RWPE1 (cell line): ENCODE measurements at places on chromosomes 6 and 20.
A peak's percentile ranks its signal among the peaks of the same experiment; 100 is the strongest.

DNA sequence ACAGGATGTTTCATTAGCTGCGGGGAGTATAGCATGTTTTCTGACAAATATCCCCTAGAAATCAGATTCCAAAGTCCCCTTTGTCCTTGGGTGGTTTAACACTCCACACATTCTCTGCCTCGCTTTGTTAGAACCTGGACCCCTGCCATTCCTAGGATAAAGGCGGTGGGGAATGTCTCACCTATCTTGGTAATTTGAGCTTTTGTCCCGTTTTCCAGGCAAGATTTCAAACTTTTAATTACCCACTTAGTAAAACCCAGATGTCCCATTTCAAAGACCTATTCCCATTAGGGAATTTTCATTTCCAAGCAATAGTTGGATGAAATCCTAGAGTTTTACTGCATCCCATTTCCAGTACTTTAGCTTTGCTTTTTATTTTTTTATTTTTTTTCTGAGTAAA lies 501.0 kb upstream of the MAP3K7 start:
- DNase-seq = no peak

DNA sequence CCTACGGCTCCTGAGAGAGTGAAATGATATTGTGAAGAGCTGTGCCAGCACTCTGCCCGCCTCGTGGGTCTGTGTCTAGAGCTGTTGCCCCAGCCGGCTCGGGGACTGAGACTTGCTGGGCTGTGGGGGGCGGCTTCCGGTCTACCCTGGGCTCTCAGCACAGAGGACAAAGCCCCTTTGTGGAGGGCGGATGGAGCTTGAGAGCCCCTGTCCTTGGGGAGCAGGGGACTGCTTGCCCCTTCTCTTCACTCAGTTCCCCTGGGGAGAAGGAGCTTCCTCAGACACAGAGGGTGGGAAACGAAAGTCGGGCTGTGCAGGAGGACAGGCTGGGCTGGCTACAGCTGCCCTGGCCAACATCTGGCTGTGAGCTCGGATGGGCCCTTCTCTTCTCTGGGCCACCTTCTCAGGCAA lies 11.0 kb downstream of the SRC start:
- DNase-seq = no peak

- DNase-seq = no peak
These were observed 580.7 kb downstream of the LMBRD1 start for GRCh38 chr6:69216127-69216526.

- no peak for DNase-seq
These were observed 190.8 kb downstream of the MTFR2 start for GRCh38 chr6:136059308-136059707.

DNA sequence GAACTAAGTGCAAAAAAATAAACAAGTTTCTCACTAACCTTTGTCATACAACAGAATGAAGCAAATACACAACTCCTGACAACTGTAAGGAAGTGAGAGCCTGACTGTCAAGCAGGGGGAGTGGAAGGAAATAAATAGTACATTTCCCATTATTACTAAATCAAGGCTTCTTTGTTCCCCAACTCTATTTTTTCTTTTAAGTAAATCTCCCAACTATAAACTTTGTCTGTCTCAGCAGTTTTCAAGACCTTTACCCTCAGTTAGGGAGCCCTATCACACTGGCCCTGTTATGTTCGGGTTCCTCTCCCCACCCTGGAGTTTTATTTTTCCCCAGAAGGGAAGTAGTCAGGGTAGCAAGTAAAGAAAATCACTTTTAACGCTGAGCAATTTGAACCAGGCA lies 24.1 kb upstream of the IPCEF1 start:
- no peak for DNase-seq

DNA sequence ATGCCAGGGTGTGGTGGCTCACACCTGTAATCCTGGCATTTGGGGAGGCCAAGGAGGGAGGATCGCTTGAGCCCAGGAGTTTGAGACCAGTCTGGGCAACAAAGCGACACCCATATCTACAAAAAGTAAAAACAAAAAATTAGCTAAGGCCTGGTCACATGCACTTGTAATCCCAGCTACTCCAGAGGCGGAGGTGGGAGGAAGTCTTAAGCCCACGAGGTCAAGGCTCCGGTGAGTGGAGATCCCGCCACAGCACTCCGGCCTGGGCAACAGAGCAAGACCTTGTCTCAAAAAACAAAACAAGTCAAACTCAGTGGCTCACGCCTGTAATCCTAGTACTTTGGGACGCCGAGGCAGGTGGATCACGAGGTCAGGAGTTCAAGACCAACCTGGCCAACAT lies 35.6 kb downstream of the SRSF3 start:
- DNase-seq = no peak

DNA sequence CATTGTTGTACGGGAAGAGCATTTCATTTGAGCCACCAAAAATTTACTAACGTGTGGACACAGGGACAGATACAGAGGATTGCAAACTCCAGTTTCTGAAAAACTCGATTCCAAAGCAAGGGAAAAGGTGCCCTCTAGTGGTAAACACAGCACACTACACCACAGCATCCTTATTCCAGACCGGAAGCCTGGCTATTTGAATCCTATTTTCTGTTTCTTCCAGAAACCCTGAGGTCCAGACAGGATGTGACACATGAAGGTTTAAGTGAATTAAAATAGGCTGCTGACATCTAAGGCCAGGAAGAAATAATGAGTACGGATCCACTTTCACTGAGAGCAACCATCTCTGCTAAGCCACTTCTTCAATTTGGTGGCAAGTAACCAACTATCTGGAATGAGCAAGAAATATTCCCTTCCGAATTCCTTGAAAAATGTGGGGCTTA lies 31.8 kb upstream of the GMPR start:
- peak; percentile 67 for DNase-seq

DNA sequence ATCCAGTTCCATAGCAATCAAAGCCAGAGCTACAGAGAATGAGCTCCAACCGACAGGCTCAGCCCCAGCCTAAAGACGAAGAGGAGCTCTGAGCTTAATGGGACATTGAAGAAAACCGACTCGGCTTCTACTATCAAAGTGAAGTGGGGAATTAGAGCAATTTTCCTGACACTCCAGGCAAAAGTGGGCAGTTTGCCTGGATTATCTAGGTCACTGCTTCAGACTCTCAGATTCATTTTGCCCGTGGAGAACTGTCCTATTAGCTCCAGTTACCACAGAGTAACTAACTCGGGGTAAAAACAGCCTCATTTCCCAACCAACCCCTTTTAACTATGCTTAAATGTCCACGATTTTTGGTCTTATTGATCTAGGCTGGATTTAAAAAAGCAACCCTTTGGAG lies 592.1 kb upstream of the NRSN1 start:
- no peak for DNase-seq

- peak; percentile 61 for DNase-seq
These were observed 2.1 kb upstream of the TMEM151B start for GRCh38 chr6:44268095-44268628.

GRCh38 chr20:54174457-54175175 lies 830 bp upstream of the CYP24A1 start:
- DNase-seq = no peak

DNA sequence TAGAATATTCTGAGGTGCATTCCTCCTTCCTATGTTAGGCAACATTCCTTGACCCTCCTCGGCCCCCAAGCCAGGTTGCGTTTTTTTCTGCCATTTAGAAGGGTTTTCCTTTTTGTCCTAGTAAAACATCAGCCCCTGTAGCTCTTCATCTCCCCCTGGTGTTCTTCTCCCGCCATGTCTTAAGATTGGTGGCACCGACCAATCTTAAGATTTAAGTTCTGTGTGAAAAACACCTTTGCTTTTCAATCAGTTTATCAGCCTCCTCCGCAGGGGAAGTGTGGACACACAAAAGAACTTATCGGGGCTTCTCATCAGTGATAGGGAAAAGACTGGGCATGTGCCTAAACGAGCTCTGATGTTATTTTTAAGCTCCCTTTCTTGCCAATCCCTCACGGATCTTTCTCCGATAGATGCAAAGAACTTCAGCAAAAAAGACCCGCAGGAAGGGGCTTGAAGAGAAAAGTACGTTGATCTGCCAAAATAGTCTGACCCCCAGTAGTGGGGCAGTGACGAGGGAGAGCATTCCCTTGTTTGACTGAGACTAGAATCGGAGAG lies 719 bp upstream of the EDN1 start:
- DNase-seq = peak; percentile 75

GRCh38 chr20:48673507-48673906 lies 154.3 kb downstream of the PREX1 start:
- no peak for DNase-seq

GRCh38 chr20:56247954-56248782 lies at the start of gene MC3R:
TSS of gene MC3R (plus strand) at chr20:56248732. CDS start at chr20:56248844, 112 bp downstream.
- peak; percentile 75 for DNase-seq

- no peak for DNase-seq
These were observed 7.0 kb downstream of the SYNJ2 start for GRCh38 chr6:157988700-157989063.

DNA sequence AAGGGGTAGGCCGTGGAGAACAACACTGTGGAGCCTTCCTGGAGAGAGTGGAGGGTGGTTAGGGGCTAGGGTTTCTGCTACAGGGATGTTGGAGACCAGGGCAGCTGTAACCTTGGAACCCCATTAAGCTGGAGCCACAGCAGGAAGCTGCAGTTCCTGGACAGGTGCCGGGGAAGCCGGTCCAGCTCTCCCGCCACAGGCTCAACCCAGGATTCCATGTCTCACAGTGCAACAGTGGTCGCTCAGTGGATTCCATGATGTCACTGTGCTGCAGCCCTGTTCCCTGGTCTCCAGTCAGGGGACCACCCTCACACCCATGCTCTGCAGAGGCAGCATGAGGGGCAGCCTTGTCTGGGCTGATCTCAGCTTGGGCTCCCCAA lies 264.6 kb upstream of the CDYL start:
- no peak for DNase-seq

DNA sequence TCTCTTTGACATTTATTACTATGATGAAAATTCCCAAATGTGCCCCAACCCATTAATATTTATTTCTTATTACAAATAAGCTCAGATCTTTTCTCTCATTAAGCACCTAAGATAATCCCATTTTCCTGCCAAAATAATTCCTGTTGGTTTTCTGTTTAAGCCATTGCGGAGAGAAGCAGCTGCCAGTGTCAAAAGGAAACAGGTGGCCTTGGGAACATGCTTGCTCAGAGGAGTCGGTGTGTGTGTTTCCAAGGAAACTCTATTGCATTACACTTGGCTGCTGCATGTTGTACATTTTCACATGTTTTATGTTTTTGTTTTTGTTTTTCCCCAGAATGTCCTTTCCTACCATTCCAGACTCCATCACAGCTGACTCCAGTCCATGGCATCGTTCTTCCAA lies 56.4 kb downstream of the CD24 start:
- no peak for DNase-seq

- no peak for DNase-seq
These were observed 67.5 kb downstream of the JARID2 start for GRCh38 chr6:15313367-15313766.

DNA sequence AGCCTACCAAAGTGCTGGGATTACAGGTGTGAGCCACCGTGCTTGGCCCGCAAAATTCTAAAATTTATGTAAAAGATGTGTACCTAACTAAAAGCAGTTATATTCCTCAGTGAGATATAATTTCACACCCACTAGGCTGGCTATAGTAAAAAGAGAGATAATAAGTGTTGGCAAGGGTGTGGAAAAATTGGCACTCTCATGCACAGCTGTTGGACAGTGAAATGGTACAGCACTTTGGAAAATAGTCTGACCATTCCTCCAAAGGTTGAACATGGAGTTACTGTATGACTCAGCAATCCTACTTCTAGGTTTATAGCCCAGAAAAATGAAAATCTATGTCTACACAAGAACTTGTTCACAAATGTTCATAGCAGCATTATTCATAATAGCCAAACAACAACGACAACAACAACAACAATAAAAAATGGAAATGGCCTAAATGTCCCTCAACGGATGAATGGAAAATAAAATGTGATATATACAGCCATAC lies 13.9 kb downstream of the C6orf15 start:
- DNase-seq = no peak

DNA sequence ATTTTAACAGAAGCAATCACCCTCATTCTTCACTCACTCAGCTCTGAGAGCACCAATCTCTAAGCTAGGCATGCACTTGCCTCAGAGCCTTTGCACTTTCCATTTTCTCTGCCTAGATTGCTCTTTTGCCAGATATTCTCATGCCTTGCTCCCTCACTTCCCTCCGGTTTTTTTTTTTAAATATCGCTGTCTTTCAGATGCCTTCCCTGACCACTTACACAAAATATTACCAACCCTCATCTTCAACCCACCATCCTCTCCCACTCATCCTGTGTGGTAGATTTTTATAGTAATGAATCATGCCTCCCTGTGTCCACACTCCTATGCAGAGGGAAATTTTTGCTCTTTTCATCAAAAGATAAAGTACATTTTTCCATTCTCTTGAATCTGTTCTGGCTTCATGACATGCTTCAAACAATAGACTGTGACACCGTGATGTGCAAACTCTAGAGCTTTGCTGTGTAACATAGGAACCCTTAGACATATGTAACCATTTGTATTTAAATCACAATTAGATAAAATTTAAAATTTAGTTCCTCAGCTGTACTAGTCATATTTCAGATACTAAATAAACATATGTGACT lies 437.1 kb downstream of the UTRN start:
- no peak for DNase-seq

DNA sequence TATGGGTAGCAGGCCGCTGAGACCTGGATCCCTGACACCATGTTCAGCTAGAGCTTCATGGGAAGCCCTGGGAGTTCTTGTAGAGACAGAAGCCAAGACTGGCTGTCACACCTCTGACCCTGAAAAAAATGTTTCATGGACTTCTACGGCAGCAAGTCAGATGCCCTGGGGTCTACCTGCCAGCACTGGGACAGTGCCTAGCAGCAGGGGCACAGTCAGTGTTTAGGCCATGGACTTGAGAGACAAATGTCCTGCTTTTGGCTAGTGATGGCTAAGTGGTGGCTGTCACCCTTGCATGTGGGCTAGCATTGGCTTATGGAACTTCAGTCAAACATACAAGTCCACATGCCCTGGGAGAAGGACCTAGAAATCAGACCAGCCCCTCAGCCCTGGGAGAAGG lies 41.3 kb upstream of the SSTR4 start:
- no peak for DNase-seq
